Amniotic epithelial cell (primary cell): ENCODE measurements at places on chromosomes 4 and X.

DNA sequence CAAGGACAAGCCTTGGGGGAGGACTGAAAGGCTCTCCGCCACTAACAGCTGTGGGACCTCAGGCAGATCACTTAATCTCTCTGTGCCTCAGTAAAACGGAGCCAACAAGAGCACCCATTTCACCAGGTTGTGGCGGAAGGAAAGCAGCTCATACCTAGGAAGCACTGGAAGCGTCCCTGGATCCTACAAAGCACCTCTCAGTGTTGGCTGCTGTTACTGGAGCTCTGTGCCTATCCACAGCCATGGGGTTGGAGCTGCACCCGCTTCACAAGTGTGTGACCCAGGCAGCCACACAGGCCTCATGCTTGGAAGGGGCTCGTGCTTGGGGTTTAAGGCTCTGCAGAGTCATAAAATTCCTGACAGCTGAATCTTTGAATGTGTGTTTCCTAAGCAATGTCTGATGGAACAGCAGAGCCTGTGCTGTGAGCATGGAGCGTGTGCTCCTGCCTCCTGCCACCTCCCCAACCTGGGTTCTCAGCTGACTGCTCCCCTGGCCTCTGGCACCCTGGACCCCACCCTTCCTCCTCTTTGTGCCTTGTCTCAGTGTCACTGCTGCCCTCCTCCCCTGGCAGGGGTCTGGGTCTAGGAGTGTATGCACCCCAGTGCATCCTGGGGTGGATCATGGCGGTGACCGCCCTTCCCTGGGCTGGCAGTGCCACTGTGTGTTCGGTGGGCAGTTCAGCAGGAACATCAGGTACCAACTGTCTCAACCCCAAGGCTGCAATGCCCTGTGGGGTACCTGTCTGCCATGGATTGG, 14.4 kb upstream of the MAN2B2 start:
- DNase-seq: peak; percentile 68

- no peak for DNase-seq
Measured at GRCh38 chr4:121199742-121200561, 35.8 kb upstream of the TNIP3 start.

DNA sequence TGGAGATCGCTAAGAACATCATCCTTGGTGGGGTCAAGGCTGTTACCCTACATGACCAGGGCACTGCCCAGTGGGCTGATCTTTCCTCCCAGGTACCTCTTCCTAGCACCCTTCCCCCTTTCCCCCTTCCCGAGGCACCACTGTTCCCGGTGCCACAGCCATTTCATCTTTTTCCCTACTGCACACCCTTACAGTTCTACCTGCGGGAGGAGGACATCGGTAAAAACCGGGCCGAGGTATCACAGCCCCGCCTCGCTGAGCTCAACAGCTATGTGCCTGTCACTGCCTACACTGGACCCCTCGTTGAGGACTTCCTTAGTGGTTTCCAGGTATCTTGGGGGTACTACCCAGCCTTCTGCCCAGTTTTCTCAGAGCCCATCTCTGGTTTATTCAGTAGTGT, 5.7 kb downstream of the UBA1 start:
- no peak for DNase-seq

GRCh38 chr4:39855909-39856512, 121.7 kb downstream of the PDS5A start:
- peak; percentile 59 for DNase-seq

GRCh38 chr4:164488114-164488513, 265.8 kb upstream of the SMIM31 start:
- no peak for DNase-seq

GRCh38 chrX:39629001-39629400, 468.8 kb downstream of the BCOR start:
- DNase-seq: no peak

- DNase-seq: peak; percentile 31
Measured at GRCh38 chr4:22190855-22191254, 242.3 kb upstream of the KCNIP4 start.

DNA sequence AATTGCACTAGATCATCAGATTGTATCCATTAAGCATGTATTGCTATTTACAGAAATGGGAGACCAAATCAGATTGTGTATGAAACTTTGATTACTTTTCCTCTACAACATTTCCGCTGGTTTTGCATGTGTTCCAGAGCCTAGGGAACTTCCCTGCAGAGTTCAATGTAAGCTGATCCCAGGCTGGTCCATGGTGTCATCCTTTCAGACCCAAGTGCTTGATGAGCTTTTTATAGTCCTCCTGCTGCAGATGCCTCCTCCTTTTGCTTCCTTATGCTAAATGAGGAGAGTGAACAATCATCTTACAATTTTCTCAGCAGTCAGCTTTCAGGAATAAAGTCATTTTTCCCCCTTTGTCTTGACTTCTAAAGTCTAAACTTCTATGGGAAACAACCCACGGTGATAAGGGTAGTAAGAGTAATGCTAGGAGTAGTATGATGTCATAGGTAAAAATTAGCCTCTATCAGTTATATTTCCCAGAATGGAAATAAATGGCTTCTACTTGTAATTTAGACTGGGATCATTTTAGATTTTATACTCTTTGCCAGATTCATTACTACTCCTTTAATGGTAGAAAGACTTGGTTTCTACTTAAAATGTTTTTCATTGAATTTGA, 55.1 kb upstream of the SLC4A4 start:
- no peak for DNase-seq

GRCh38 chr4:127624173-127624572, 8.6 kb upstream of the INTU start:
- DNase-seq: no peak

- DNase-seq: no peak
Measured at GRCh38 chr4:161907590-161907955, 256.2 kb downstream of the FSTL5 start.

DNA sequence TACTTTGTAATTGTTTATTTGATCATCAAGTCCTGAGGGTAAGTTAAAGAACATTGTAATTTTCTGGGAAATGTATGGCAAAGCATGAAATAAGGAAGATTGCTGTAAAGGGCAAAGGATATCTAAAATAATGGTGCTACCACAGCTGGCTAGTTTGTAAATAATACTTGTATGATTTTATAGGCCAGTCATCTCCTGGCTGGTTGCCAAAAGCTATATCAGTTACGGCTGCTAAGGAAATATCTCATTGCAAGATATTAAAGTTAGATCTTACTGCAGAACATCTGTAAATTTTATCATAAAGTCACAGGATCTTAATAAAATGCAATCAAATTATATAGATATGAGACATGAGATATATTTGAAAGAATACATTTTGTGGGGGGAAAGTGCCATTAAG, 150.8 kb upstream of the CXCL13 start:
- no peak for DNase-seq

GRCh38 chr4:139676913-139677585, 11.4 kb downstream of the MGST2 start:
- no peak for DNase-seq

DNA sequence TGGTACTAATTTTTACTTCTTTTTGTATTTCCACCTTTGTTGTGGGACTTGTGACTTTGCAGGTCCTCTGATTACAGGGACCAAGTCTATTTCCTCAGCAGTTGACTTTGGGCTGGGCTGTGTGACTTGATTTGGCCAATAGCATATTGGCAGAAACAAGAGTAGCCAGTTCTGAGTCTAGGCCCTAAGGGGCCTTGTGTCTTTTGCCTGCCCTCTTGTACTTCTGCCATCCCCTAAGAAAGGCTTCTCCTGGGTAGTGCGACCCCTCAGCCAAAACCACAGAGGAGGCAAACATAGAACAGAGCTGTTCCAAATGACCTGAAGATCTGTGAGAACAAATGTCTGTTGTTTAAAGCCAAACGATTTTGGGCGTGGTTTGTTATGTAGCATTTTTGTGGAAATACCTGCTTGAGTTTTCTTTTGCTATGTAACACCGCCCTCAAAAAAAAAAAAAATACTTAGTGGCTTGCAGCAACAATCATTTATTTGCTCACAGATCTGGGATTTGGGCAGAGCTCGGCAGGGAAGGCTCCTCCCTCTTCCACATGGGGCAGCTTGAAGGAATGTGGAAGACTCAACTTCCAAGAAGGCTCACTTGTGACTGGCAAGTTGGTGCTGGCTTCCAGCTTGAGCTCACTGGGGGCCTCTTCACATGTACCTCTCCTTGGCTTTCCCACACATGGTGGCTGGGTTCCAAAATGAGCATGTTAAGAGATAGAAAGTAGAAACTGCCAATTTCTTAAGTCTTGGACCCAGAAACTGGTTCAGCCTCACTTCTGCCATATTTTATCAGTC, 423.0 kb upstream of the CNKSR2 start:
- no peak for DNase-seq

DNA sequence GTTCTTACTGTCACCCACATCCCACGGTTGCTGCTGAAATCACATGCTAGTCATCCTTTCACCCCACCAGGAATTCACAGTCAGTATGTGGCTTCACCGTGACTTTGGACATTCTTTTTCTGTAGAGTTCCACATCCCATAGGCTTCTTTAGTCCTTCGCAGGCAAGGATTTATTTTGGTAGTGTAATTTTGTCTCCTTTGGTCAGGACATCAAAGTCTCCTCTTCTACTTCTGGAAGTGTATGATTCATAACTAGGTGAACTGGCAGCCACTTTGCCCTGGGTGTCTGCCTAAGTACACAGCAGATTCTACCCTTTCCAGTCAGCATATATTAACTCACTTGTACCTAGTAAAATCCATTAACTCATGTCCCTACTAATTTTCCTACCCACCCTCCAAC, 38.3 kb upstream of the MMAA start:
- DNase-seq: no peak

DNA sequence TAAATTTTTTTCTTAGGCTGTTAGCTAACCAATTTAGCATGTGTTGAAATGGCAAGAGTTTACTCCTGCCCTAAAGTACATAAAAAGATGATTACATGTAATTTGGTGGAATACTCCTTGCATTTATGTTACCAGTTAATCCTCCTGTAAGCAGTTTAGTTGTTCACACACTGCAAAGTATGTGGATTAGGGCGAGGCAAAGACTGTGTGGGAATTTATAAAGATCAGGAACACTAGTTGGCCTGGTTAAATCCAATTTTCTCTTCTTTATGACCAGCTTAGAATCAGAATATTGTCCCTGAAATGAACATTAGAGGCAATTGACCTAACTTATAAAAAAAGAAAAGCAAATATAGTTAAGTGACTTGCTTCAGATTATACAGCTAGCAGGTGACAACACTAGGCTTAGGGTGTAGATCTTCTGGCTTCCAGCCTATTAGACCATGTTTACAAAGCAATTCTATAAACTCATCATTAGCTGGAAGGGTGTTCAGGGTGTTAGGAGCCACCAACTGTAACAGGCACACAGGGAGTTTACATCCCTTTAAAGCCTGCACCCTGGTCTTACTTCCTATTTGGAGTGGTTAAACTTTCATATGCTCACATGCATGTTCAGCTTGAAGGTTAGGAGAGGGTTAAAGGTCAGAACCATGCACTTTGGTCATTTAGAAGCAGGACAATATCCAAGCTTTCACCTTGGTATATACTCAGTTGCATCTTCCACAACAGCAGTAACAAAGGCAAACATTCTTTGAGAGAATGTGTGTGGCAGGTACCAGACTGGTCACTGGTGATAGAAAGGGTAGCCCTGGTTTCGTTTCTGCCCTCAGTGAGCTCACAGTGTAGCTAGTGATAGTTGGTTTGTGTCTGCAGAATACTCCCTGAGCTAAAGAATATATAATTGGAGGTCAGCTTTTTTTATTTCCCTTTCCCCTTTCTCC, 72.6 kb downstream of the GC start:
- no peak for DNase-seq

- DNase-seq: no peak
Measured at GRCh38 chrX:15043538-15043937, 170.3 kb downstream of the MOSPD2 start.

DNA sequence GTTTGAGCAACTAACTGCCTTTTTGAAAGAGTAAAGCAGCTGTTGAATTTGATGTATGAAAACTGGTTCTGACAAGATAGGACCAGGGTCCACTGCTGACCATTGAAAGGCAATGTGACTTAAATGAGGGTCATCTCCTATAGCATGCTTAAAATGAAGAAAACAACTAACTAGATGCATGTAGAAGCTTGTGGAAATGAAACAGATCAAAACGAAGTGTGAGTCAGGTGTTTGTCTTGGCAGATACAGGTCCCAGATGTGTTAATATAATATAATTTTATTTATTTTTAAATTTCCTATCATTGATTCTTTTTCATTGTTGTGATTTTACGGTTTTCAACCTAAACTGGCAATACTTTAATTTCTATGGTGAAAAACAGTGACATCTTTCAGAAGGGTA, 83.6 kb downstream of the ATOH1 start:
- no peak for DNase-seq
